ENCODE measurements at places on chromosomes 7 and 10.

DNA sequence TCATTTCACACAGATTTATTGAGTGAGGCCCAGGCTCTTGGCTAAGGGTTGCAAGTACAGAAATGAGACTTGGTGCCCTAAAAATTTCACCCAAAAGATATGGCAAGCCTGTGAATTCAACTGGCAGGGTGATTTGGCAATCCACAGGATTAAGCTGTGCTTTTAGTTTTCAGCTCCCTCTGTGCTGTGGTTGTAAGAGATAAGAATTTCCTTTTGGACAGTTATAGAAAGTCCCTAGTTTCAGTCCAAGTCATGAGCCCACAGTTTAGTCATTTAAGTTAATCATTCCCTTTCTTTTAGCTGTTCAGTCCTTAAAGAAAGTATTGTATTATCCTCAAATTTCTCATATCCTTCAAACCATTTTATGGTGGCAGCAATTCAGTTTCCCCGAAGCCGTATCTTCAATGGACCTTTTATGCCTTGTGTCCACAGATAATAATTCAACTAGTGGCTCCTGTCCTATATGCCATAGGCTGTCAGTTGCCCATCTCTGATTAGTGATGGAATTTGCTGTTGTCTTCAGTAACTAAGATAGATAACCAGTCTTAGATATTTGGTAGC lies 73.4 kb upstream of the NAMPT start:
- no peak for DNase-seq

- DNase-seq, result no peak
Measured at GRCh38 chr7:35437619-35438275, 183.8 kb upstream of the TBX20 start.

- no peak for DNase-seq
Measured at GRCh38 chr10:404346-404745, 269.1 kb downstream of the ZMYND11 start.

DNA sequence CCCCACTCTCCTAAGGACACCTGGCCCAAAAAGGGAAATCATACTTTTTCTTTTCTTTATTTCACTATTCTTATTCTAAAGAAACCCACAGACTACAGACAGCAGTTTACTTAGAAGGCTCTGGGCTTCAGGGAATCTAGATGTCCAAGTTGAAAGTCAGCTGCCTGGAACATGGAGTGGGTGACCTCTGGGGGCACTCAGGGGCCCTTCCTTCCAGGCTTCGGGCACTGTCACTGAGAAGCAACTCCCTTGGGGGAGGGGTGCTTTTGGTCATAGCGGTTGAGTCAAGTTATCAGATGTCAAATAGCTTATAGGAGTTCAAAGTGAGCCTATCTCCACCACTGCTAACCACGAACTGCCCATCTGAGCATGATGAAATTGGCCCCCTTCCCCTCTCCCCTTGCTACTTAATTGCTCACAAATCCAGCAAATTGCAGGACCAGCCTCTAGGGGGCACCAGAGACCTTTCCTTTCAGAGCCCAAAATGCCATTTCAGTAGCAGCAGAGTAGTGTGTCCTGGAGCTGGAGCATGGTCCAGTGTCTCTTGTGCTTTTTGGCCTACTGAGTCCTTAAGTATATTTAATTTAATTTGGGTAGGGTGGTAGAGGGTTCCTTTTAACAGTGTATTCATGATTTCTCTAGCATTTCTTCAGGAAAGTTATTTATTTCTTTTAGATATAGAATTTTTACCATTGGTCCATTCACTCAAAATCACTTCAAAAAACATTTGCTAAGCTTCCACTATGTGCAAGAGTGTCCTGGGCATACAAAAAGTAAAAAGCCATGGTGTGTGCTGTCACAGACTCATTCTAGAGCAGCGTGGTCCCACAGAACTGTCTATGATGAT lies 463.8 kb downstream of the KCNMA1 start:
- DNase-seq, result peak; percentile 93

- DNase-seq, result peak; percentile 52
Measured at GRCh38 chr10:112687647-112688046, 240.6 kb downstream of the VTI1A start.

- peak; percentile 74 for DNase-seq
Measured at GRCh38 chr10:43304687-43305333, 37.9 kb upstream of the RASGEF1A start.

DNA sequence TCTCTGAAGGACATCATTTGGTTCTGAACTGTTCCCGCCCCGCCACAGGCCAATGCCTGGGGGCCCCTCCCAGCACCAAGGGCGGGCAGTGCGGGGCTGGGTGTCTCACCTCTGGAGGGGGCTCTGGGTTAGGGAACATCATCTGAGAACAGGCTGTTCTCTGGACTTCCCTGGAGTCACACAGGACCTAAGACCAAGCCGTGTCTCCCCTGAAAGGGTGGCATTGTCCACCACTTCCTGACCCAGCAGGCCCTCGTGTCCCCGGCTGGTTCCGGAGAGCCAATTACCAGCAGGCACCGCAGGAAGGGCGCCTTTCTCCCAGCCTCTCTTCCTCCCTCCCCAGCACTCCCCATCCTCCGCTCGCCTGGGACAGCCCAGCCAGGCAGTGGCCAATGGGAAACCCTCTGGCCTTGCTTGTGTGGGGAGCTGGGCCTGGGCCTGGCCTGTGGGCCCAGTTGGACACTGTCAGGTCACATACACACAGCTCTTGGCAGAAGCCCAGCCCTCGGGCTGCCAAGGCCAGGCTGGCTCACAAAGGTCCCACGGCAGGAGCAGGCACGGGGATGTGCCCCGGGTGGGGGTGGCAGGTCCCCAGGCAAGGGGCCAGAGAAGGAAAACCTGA lies 119.5 kb downstream of the SPDYE5 start:
- peak; percentile 92 for DNase-seq

GRCh38 chr7:26993816-26994810 lies 101.7 kb downstream of the HOXA1 start:
- DNase-seq, result no peak

DNA sequence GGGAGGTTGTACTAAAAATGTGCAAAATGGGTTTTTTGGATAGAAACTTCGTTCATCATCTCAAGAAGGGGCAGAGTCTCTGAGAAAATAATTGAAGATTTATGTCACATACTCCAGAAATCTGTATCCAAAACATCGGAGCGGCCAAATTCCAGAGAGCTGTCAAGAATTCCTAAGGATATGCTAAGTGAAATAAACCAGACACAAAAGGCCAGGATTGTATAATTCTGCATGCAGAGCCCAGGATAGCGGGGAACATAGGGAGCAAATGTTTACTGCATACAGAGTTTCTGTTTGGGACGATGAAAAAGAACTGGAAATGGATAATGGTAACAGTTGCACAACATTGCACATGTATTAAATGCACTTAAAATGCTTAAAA lies 224.2 kb upstream of the AUTS2 start:
- no peak for DNase-seq

Measured in islet precursor cell (in vitro differentiated cells).